ENCODE measurements at places on chromosomes 4 and X.

DNA sequence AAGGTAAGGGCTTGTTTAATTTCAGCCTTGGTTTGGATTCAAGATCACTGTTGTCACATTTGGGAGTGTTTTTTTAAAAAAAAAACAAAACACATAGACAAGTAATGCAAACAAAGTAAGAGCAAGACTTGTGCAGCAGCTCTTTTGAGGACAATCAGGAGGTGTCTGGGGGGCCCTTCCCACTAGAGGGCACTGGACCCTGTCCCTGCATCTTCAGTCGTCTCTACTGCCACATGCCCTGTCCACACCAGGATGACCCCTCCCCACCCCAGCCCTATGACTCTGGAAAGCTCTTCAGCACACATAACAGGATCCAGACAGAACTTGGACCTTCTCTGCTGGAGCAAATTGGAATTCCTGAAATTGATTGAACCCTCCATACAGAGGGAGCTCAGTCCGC, 71.0 kb downstream of the USP46 start:
- DNase-seq: no peak

- DNase-seq: no peak
Observed at GRCh38 chrX:130834149-130834548, 68.9 kb downstream of the ENOX2 start.

DNA sequence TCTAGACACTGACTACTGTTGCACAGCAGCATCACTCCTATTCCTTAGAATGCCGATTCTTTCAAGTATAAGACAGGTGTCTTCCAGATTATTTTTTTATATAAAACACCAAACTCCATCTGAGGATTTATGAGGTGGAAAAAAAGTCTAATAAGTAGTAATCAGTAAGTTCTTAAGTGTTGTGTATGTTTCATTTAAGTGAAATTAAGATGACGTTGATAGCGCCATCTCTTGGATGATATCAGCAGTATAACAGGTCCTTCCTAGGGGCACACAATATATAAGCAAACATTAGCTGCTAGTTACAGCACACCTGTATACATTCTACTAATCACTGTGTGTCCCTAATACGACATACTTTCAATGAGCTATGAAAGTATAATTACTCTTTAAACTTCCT, 99.6 kb upstream of the STS start:
- DNase-seq: no peak

GRCh38 chr4:55635741-55636655, at the start of gene NMU:
Gene NMU (minus strand): TSS chr4:55636298. CDS start chr4:55636192, 106 bp downstream.
- DNase-seq: no peak

- DNase-seq: no peak
Observed at GRCh38 chrX:19613645-19614323, 98.5 kb upstream of the MAP3K15 start.

DNA sequence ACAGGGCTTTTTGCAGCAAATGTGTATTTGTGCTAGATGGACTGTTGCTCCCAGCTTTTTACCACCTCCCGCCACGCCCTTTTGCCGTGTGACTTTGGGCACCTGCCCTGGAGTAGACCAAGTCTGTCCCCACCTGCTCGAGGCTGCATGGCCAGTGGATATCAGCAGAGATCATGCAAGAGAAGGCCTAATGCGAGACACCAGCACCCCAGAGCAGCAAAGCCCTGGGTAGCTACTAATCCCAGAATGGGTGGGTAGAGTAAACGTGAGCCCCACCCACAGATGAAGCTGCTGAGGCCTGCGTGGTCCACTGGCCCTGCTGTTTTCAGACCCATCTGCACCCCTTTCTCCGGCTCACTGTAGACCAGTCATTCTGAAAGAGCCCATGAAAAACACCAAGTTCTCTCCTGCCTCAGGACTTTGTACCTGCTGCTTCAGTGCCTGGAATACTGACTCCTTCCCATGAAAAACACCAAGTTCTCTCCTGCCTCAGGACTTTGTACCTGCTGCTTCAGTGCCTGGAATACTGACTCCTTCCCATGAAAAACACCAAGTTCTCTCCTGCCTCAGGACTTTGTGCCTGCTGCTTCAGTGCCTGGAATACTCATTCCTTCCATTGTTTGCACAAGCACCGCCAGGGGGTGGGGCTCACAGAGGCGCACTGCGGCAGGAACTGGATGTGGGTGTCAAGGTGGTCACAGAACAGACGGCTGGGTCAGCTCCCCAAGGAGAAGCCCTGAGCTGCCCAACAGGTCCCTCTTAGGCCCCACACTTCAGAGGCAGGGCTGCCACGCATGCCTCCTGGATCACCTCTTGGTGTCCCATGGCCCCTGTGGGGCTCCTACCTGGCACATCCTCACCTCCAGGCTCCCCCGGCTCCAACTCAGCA, 5.1 kb upstream of the TNIP2 start:
- no peak for DNase-seq

DNA sequence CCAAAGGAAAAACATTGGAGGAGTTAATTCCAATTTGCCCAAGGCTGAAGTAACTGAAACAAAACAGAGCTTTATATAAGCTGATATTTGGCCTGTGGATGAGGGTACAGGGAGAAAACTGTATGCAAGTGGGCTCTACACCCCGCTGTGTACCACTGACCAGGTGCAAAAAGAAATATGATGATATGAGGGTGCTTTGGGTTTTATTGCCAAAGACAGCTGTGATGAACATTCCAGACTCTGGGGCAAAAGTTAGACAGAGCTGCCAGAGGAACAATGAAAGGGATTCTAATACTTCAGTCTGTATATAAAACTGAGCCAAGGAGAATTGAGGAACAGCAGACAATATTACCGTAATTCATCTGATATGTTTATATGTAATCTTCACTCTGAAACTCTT, 117.4 kb downstream of the MID1 start:
- no peak for DNase-seq

DNA sequence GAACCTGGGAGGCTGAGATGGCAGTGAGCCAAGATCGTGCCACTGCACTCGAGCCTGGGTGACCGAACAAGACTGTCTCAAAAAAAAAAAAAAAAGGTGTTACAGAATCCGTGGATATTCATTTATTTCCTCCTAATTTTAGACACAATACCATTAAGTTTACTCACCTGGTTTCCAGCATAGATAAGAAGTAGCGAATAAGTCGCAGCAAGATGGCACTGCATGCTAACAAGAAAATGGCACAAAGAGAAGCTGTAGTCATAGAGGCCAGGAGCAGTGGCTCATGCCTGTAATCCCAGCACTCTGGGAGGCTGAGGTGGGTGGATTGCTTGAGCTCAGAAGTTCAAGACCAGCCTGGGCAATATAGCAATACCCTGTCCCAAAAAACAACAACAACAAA, 17.0 kb upstream of the MOB1B start:
- DNase-seq: no peak

DNA sequence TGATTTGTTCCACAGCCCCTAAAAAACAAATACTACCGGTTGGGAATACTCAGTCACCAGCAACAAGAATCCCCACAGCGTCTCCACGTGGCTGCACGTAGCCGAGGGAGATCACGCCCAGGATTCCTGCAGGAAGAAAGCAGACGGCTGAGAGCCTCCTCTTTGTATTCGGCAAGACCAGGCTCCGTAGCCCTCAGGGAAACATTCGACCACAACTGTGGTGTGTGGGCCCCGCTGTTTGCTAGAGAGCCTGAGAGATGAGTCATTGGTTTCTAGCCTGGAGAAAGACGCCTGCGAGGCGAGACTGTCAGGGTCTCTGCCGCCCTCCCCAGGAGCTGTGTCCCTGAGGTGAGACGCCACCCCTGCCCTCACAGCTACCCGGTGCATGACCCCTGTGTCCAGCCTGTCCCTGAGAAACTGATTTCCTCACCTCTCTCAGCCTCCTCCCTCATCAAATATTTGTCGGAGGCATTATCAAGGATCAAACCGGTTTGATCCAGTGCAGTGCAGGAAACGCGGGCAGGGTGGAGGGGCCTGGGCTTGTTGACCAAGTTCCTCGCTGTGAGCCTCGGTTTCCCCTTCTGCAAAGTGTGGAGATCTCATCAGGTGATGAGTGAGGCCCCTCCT, 4.7 kb upstream of the S100P start:
- no peak for DNase-seq

DNA sequence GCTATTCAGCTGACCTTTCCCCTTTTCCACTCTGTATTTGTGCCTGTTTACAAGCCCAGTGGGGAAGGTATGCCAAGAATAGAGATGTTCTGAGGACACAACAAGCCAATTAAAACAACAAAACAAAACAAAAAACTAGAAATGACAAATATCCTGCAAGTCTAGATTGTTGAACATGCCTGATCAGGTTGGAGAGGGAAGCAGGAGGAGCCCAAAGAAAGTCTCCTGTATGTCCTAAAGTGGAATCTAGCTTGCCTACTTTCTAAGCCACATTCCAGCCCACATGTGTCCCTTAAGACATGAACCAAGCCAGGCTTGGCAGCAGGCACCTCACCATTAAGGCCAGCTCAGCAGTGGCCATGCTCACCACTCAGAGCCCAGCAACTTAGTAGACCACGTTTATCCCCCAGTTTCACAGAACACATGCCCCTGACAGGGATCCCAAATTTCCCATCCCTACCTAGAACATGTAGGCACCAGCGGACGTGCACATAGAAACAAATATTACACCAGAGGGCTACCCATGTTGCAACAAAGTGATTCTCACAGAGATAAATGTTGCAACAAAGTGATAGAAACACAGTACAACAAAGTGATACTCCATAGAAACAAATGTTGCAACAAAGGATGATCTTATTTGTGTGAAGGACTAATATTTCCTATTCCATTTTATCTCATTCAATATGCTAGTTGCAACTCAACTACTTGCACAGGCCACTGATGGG, 48.3 kb downstream of the CD99L2 start:
- DNase-seq: no peak

- no peak for DNase-seq
Observed at GRCh38 chrX:12792711-12793110, 1.5 kb downstream of the PRPS2 start.

DNA sequence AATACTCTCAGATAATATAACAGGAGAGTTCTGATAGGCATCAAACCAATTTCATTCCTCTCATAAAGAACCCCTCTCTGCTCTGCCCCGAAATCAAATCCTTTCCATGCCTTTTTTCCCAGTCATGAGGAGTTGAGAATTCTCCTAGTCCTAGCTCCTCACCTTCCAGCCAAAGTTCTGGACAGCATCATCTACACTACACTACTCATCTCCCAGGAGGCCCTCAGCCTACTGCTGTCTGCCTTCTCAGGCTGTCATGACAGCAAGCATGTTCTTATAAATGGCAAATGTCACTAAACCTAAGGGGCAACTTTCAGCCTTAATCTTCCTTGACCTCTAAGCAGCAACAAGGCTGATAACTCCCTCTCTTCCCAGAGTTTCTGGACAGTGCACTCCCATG, 26.6 kb downstream of the MAPK10 start:
- no peak for DNase-seq

DNA sequence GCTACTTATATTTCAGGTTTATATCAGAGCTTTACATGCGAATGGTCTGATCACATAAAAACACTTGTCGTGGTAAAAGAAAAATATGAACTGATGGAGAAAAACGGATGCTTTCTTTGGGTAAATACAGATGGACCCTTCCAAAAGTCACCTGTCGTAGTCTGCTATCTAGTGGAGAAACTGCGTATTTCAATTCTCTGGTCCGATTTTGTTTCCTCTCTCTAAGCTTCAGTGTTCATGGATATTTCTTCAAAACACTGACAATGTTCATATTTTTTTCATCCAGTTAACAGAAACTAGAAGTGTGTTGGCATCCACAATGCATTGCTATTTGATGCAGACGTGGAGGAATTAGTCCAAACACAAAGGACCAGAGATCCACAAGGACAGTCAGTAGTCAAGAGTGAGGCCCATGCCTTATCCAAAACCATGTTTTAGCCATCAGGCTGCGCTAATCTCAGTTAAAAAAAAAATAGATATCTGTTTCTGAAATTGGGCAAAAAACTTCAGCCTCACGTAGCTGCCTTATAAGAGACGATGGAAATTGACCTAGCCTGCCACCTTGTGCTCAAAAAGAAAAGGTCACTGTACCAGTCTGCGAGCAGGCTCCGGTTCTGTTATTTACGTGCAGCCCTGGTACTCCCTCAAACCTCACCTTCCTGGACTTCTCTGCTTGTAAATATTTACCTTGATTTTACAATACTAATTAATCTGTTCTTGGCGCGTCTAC, 16.0 kb downstream of the MEPE start:
- no peak for DNase-seq

GRCh38 chr4:151325111-151325948, at the start of gene SH3D19:
Gene SH3D19 (minus strand): TSS chr4:151325605. CDS start chr4:151325352, 253 bp downstream.
- DNase-seq: no peak

- no peak for DNase-seq
Observed at GRCh38 chr4:103067841-103068547, 8.6 kb downstream of the SLC9B2 start.

DNA sequence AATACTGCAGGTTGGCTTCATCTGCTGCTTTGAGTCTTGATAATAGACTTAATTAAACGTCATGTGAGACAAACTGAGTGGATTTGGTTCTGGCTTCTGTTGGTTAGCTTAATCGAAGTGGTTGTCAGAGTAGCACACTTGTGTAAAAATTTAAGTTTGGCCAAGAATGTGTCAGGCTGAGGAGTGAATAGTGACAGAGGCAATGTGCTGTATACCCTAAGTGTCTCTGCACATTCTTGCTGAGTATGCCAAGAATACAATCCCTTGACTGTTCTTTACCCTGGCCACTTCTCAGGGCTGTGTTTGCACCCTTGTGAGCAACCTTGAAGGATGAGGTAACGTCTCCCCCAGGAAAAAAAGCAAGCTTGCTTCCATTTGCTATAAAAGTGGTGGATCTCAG, 14.9 kb downstream of the RPS3A start:
- DNase-seq: no peak
